ENCODE measurements at places on chromosomes 16 and 17.

- no peak for DNase-seq
Observed at GRCh38 chr17:83058266-83058798, 21.1 kb upstream of the METRNL start.

GRCh38 chr17:43987131-43988021 is 17.0 kb upstream of the NAGS start:
- DNase-seq = no peak

GRCh38 chr16:83913245-83913633 is 14.3 kb downstream of the MLYCD start:
- peak; percentile 77 for DNase-seq

GRCh38 chr17:77381731-77382130 is 241.0 kb downstream of the SEC14L1 start:
- DNase-seq = no peak
